Right cardiac atrium (tissue), 5 donors: ENCODE measurements at places on chromosomes 11 and 22. TPM values are rescaled to one million over a fixed set of nuclear protein-coding genes. Genes with fewer than 3 reads are reported as not detected.

Gene OR52A1
- not detected for total RNA-seq

DNA sequence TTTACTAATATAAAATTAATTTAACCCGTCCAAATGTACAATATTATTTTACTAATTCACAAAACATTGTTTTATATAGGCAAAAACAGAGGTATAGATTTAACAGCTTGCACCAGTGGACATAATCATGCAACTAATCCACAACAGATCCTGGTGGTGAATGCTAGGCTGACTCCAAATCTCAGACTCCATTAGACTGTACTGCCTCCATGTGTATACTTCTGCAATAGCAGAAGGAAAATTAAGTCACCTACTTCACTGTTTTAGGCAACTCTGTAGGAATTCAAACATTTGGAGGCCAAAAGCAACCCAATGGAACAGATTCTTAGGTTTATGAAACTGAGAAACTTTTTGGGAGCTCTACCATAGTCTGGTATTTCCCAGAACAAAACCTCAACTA, 30.0 kb upstream of the RAB39A start:
- DNase-seq: no peak

- DNase-seq: peak; percentile 62
Observed at GRCh38 chr11:116601814-116602636, 170.8 kb downstream of the BUD13 start.

Gene FZD4
- total RNA-seq: 20.6 TPM
